ENCODE measurements at places on chromosomes 3 and 15. TPM values are rescaled to one million over a fixed set of nuclear protein-coding genes. Genes with fewer than 3 reads are reported as not detected.

The OR5K1 gene
- total RNA-seq = not detected

The COL6A6 gene
- not detected for total RNA-seq

The GOLGA6B gene
- not detected for total RNA-seq

The ZCWPW2 gene
- 0.21 TPM for total RNA-seq

The FOXL2NB gene
- not detected for total RNA-seq

The CCDC80 gene
- total RNA-seq = 3.0 TPM

The UBE2E2 gene
- total RNA-seq = 93.7 TPM

The GOLGA6L7 gene
- total RNA-seq = not detected

The KCNMB3 gene
- 0.21 TPM for total RNA-seq

The IL17RB gene
- 1.2 TPM for total RNA-seq
